Stimulated activated CD8-positive, alpha-beta memory T cell treated with anti-CD3 and anti-CD28 coated beads, Interleukin-15, amount 100 ng/mL, for 48 hours (primary cell): ENCODE measurements at places on chromosomes 12 and 14.

- no peak for DNase-seq
Observed at GRCh38 chr12:78878459-78878858, 13.9 kb downstream of the SYT1 start.

DNA sequence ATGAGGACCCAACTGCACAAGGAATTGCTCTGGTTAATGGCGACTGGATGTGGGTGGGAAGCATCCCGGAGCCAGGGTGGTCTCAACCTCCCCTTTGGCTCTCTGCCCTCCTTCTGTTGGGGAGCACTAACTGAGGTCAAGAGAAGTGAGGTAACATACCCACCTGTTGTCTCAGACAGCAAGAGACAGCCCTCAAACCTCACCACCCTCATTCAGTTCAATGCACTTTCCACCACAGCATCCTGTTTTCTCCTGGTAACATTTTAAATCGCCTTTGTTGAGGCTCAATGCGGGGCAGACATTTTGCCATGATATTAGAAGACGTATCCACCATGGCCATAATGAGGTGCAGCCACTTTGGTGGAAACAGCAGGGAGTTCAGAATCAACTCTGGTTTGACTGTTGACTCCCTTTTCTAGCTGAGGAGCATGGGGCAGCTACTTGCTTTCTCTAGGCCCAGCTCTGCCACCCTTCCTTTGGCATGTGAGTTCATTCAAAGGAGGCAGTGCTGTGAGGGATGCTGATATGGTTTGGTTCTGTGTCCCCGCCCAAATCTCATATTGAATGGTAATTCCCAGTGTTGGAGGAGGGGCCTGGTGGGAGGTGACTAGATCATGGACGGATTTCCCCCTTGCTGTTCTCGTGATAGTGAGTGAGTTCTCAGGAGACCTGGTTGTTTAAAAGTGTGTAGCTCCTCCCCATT lies 338.6 kb downstream of the PCNX1 start:
- DNase-seq = no peak

DNA sequence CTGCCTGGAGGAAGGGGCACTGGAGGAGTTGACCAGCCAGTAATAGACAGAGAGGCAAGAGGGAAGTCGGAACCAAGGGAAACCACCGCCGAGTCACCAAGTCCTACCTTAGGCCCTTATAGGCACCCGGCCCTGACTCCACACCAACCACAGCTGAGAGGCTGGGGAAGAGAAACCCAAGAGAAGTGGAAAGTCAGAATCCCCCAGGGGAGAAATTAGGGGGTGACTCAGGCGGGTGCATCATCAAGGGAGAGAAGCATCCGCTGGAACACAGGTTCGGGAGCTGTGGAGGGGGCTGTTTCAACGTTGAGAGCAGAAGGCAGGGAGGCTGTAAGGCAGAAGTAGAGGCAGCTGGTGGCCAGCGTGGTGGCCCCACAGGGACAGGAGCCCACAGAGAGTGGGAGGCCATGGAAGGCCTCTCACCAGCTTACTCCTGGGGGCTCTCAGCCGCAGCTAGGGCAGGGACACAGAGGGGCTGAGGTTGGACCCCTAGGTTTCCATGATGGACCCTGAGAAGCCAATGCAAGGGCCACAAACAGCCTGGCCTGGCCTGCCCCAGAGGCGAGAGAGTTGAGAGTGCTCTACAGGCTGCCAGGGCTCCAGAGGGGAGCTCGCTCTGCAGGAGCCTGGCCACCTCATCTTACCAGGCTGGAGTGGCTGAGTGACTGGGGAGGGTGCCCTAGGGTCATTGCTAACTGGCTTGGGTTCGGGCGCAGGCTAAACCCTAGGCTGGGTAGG lies 1.4 kb upstream of the TRMT61A start:
- DNase-seq = peak; percentile 34

DNA sequence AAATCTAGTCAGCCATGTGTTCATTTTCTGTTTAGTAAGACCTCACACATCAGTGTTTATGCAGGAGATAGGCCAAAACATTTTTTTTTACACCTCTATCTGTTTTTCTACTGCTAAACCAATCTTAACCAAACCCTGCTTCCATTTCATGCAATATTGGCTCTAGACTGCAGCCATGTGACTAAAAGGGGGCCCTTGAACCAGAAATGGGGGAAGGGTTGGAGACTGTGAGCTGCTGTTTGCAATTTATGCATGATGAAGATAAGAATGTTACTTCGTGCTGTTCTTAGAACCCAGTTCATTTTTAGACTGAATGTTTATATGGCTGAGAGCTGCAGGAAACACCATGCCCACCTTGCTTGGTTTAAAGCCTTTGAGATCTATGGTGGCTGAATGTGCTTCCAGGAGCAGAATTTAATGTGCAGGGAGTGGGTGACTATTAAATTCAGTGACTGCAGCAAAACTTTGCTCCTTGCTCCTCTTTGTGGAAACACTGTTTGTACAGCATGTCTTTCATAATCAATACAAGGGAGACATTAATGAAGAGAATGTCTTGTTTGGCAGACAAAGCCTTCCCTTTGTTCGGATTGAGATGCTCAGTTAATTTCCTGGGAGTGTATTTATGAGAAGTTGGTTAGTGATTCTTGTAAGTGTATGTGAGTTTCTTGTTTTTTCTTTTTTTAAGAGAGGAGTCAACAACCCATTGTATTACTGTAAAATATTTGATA lies 53.6 kb downstream of the CHST11 start:
- no peak for DNase-seq

- DNase-seq = no peak
Observed at GRCh38 chr14:100982762-100983161, 79.2 kb upstream of the RTL1 start.

- DNase-seq = no peak
Observed at GRCh38 chr12:91885851-91886731, 259.6 kb downstream of the BTG1 start.

- no peak for DNase-seq
Observed at GRCh38 chr12:6652391-6652790, 5.2 kb upstream of the ACRBP start.

DNA sequence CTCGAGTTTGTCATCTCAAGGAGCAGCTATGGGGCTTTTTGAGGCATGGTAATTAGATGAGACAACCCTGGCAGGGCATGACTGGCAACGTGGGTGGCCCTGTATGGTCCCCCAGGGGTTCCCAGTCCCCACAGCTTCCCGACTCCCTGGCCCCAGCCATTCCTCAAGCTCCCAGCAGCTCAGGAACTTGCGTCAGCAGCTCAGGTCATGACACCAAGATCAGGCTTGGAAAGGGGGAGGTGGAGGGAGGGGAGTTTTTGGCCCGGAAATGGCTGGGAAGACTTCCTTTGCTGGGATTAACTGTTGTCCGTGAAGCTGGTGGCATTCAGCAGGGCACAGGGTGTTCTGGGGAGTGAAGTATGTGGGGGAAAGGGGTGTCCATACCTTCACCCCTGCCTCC lies 10.4 kb upstream of the NRIP2 start:
- DNase-seq = no peak

DNA sequence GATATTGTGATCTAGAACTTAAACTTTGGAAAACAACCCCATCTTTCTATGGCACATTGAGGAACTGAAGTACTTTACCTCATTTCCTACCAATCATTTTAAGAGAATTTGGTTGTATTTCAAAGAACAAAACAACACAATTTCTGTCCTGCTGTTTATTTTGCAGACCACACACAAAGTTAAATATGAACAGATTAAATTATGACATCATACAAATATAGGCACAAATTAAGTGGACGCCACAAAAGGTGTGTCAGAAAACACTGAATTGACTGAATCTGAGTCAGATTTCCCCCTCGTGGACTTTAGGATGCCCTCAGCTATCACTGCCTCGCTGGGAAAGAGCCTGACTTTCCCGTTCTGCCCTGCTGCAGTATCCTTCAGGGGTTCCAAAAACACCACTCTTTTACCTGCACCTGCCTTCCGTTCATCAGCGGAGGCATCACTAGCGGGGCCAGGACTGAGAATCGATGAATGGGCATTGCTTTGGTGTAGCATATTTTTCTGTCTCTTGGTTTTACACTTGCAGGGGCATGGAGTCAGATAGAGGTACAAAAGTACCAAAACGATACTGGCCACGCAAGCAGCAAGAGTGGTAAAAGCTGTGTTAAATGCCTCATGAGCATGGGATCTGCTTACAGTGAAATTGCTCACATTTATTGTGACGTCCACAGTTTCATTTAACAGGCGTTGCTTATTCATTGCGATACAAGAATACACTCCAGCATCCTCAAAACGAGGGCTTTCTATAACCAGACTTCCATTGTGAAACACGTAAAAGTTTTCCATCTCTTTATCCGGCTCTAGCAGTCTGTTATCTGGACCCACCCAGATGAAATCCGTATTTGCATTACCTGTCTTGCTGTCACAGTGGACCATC lies 2.0 kb upstream of the PCED1B start:
- no peak for DNase-seq

DNA sequence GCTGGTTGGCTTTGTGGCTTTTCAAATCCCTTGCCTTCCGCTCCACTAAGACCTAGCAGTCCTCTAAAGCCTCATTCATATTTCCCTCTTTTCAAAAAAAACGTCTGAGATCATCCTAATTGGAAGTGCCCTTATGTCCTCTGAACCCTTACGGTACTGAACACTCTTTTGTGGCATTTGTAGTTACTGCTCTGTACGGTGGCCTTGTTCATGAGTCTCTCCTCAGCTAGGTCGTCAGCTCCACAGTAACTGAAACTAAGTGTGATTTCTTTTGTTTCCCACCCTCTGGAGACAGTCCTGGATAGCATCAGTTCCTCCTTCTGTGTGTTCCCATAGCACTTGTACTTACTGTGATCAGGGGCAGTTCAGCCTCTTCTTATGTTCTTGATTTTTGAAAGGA lies 49.7 kb downstream of the DAAM1 start:
- DNase-seq = no peak

DNA sequence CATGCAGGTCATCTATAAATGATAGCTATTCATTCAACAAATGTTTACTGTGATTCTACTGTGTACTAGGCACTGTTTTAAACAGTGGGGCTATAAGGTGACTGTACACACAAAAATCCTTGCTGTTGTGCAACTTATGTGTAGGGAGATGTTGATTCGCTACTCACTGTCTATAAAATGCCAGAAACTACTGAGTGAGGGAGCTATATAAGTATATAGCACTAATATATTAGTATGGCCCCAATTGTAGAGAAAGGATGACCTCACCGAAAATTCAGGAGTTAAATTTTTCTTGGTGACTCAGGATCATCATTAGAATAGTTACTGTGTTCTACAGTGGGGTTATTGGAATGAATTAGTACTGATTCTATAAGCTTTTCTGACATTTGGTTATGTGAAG lies 117.4 kb downstream of the TGFB3 start:
- no peak for DNase-seq
